ENCODE measurements at places on chromosomes 2 and 18.
A peak's percentile ranks its signal among the peaks of the same experiment; 100 is the strongest.

DNA sequence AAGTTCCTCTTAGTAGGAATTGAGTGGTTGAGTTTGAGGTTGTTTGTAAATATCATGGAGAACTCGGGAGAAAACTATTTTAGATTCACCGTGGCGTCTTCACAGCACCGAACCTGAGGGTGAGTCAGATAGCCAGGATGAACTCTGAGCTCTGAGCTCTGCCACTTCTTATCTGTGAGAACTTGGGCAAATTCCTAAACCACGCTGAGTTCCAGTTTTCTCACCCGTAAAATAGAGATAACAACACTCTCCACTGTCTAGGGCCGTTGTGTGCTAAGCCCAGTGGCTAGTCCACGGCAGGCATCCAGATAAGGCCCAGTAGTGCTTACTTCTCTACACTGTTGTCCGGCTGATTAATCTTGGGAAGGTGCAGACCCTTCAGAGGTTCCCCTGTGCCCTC is 7.0 kb downstream of the KIF5C start:
- no peak for DNase-seq

GRCh38 chr18:45415614-45416013 is 199.7 kb upstream of the SLC14A2 start:
- DNase-seq: no peak

- DNase-seq: no peak
Measured at GRCh38 chr18:32624182-32624723, 148.6 kb downstream of the KLHL14 start.

DNA sequence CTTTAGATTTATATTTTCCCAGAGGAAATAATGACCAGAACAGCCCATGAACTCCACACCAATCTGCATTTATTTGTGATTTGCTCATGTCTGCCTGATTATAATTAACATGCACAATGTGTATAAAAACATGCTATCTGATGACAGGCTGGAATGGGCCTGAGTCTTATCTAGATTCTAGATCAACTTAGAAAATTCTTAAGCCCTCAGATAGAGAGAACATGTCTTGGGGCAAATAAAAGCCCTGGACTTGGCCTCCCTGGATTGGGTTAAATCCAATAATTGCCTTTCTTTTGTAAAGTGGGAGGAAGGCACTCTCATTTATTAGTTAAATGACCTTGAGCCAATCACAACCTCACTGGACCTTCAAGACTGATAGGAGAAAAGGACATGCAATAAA is 61.8 kb downstream of the EVA1A start:
- DNase-seq: no peak

DNA sequence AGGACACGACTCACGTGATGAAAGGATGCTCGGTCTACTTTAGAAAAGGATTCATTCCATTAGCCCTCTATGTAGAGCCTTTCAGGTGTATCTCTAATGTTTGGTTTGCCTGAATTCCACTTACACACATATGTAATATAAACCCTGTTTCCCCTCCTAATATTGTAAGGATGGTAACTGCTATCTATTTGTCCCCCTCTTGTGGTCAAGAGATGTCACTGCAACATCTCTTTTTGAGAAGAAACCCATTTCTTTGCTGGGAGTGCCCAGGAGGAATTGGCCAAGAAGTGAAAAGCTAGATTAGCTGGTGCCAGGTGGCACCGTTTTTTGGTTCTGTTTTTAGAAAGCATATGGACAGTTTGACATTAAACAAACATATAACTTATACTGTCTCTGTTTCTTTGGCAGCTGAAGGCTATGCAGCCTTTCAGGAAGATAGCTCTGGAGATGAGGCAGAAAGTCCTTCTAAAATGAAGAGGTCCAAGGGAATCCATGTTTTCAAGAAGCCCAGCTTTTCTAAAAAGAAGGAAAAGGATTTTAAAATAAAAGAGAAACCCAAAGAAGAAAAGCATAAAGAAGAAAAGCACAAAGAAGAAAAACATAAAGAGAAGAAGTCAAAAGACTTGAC is 41.2 kb downstream of the RALBP1 start:
- peak; percentile 58 for DNase-seq

GRCh38 chr18:45353530-45353929 is 261.7 kb upstream of the SLC14A2 start:
- DNase-seq: no peak

- DNase-seq: no peak
Measured at GRCh38 chr2:236525411-236525997, 44.1 kb upstream of the ACKR3 start.

- no peak for DNase-seq
Measured at GRCh38 chr2:238652771-238653157, 195.1 kb upstream of the TWIST2 start.

DNA sequence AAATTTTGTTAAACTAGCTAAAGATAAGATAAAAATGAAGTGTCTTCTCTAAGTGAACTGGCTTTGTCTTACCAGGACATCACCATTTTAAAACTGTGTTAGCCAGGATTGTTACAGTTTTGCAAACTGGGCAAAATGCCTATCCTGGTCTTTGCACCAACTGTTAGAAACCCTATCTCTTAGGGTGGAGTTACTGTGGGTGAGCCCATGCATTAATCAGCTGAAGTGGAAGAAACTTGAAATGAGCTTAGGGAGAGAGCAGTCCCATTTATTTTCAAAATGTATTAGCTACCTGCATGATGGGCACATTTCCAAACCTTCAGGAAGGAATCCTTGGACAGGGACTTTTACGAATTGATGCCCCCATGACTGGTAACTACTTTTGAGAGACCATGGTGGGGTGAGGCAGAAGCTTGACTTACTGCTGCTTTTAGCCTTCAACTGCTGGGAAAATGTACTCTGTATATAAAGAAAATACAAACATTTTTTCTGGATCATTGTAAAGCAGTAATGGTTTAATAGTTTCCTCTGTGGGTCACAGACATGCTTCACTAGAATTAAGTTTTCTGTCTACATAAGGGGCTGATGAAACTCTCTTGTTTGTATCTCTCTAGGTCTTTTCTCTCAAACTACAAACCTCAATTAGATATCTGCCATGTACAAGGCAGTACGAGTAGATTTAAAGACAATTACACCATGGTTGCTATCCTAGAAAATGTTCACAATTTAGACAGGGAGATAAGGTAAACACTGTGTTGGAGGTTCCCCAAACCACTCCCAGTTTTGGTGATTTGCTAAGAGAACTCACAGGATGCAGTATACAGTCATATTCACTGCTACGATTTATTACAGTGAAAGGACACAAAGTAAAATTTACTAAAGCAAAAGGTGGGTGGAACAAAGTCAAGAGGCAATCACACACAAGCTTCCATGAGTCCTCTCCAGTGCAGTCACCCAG is 321.4 kb upstream of the MMADHC start:
- no peak for DNase-seq

DNA sequence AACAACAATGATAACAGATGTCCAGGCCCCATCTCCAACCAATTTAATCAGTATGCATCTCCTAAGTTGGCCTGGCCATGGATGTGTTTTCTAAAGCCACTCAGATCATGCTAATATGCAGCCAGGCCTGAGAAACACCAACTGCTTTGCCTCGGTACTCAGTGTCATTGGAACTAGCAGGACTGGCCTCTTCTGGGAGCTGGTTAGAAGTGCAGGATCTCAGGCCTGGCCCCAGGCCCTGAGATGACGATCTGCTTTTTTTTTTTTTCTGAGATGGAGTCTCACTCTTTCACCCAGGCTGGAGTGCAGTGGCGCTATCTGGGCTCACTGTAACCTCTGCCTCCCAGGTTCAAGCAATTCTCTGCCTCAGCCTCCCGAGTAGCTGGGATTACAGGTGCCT is 69.1 kb downstream of the IRS1 start:
- DNase-seq: no peak

DNA sequence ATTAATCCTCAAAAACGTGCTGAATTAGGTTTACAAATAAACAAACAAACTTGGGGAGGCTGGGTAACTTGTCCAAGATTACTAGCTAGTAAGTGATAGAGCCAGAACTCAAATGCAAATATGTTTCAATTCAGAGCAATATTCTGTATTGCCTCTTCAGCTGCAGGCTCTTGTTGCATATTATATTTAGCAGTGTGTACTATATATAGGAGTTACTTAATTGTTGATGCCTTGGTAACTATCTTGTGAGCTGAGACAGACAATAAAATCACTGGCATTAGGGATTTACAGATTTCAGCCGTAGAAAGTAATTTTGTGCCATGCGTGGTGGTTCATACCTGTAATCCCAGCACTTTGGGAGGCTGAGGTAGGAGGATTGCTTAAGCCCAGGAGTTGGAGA is 10.2 kb upstream of the ANKRD12 start:
- DNase-seq: no peak

GRCh38 chr2:175195012-175195411 is 13.5 kb upstream of the ATP5MC3 start:
- DNase-seq: no peak

DNA sequence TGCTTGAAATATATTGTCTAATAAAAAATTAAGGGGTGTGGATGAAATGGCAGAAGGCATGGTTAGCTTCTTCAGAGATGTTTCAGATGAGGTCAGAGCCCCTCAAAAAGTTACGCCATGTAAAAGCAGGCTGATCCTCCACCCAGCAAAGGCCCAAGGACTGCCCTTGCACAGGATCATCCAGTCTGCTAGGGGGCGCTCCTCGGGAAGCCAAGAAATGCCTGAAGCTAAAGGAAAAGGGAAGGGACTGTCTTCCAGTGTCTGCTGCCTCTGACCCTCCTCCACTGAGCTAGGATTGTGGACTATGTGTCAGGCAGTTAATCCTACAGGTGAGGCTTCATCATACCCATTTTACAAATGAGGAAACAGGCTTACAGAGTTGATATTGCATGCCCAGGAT is 33.8 kb upstream of the TEX51 start:
- DNase-seq: no peak

GRCh38 chr2:237909801-237910475 is 50.5 kb downstream of the RAMP1 start:
- no peak for DNase-seq

DNA sequence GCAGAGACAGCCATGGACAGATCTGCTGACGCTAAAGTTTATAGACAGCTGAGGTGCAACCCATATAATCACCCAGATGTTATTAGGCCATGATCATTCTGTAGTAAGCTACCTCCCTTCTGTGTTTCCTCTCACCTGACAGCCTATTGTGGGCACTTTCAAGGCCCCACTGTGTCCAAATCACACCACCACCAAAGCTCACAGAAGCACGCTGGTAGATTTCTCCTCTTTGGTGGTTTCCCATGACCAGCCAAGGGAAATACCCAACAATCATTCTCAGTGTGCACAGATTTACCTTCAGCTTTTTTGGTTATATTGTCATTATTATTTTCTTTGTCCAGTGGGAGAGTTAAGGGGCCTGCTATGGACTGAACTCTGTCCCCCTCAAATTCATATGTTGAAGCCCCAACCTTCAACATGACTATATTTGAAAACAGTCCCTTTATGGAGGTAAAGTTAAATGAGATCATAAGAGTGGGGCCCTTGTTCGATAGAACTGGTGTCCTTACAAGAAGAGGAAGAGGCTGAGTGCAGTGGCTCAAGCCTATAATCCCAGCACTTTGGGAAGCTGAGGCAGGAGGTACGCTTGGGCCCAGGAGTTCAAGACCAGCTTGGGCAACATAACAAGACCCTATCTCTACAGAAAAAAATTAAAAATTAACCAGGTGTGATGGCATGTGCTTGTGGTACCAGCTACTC is 74.0 kb upstream of the MSH6 start:
- DNase-seq: no peak

GRCh38 chr2:37625796-37626571 is 45.5 kb downstream of the CDC42EP3 start:
- peak; percentile 43 for DNase-seq

DNA sequence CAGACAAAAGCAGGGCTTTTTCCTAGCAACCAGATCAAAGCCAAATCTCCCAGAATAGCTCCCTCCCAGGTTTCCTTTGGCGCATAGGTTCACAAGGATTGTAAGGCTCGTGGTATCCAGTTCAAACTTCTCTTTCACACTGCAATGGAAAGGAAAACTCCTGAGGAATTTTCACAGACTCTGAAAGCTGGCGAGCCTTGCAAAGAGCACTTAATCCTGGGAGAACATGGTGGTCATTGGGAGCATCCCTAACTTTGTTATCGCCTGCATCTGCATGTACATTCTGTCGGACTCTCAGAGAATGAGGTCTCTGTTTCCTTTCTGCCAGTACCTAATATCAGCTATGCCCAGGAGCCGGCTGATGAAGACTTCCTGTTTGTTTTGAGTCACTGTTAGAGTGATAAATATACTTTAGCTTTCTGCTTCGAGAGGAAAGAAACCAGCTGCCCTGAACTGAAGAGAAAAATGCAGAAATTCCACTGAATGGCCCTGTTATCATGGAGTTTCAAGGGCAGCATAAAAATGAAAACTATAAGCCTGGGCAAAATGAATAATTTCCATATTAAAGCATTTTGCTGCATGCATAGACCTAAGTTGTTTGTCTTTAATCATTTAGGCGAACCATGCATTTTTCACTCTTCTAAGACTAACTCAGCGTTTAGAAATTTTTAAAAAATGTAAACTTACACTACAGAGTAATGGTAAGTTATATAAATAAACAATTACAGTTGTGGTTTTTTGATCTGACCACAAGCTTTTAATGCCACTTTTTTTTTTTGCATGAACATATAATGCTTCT is 76.4 kb upstream of the ZEB2 start:
- peak; percentile 61 for DNase-seq

DNA sequence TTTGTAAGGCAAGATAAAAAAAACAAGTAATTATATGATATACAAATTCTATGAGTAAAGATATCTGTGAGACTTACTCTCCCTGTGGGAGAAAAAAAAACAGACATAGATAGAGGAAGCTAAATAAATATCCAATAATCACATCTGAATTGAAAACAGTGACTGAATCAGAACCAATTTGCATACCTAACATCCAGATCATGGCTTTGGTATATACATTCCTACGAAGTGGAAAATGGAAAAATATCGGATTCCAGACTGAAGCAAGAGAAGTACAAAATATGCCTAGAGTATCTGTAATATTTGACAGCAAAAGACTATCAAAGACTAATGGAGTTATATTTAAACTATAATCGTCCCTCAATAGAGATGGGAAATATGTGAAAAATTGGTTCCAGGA is 1108.1 kb upstream of the CHAC2 start:
- no peak for DNase-seq

GRCh38 chr2:20965221-20965620 is 78.7 kb downstream of the APOB start:
- DNase-seq: no peak

DNA sequence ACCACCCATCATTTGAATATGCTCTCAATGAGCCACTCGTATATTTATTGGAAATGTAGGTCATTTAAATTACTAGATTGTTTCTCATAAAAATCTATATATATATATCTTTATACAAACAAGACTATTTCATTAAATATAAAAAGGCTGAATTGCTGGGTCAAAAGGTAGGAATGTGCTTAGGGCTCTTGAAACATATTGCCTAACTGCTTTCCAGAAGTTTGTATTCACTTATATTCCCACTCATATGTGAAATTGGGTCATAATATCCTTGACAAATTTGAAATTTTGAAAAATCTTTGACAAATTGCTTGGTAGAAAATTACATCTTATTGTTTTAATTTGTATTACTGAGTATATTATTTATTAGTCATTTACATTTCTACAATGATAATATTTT is 999.8 kb upstream of the CDH2 start:
- no peak for DNase-seq

GRCh38 chr2:152418688-152419087 is 83.7 kb downstream of the FMNL2 start:
- DNase-seq: peak; percentile 44

Data from hematopoietic multipotent progenitor cell (in vitro differentiated cells).